Activated naive CD4-positive, alpha-beta T cell treated with anti-CD3 and anti-CD28 coated beads, Interleukin-2, amount 50 U/mL, for 16 hours (primary cell): ENCODE measurements at places on chromosomes 5 and 9.
A peak's percentile ranks its signal among the peaks of the same experiment; 100 is the strongest.

DNA sequence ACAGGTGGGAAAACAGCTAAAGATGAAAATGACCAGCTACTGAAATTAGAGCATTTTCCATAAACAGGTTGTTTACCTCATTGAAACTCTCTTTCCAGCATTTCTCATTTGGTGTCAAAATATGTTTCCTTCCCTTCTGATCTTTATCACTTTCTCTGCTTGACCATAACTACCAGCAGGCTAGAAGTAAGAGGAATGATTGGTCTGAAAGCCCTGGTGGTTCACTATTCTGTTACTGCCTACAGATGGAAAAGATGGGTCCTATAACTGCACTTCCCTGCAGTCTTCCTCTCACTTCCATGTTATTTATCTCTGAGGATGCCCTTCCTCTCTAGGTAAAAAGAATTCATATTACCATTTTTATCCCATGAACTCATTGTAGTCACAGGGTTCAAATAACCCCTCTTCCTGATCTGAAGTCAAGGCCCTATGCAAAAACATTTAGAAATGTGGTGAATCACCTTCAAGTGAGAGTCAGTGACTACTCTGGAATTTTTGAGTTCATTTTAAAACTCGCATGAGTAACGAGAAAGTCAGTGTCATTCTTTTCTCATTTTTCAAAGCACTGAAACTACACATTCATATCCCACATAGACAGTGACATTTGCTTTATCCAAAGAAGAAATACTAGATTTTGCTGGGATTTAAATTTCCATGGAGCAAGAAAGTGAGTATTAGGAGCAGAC lies 51.7 kb downstream of the ZNF474 start:
- no peak for DNase-seq

DNA sequence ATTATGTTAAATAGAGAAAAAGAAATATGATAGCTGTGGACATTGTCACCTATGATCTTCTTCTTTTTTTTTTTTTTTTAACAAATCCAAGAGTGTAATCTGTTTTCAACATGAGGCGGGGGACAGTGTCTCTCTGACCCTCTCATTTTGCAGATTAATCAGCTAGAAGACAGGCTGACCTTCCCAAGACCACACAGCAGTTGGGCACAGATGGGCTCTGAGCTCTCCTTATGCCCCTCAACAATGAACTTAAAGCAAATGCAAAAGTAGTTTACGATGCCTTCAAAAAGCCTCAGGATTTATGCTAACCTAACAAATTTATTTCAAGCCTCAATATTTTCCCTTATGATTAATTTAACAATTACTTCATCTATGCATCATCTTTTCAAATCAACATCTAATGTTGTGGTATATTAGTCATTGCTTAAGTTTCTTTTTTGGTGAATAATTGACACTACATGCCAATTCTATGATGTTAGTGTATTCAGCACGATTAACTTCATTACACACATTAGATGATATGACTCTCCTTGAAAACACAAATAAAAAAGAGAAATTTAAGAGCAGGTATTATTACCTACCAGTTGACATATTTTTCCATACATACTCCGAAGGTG lies 7.4 kb downstream of the NFIL3 start:
- no peak for DNase-seq

- DNase-seq = no peak
Measured at GRCh38 chr5:83340511-83340918, 131.0 kb upstream of the VCAN start.

DNA sequence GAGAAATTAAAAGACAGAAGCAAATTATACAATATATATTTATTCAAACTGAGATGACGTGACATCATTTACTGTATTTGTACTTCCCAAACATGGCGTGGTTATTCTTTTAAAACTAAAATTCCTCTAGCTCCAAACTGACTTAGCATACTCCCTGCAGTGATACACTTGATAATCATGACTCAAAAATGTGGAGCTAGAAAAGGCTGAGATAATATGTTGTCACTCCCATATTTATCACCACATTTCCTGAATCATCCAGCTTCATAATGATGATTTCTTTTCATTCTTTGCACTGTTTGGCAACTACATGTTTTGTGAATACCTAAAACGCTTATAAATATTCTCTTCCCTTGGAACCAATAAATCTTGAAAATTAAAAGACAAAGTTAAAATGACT lies 341.0 kb downstream of the EBF1 start:
- DNase-seq = no peak

GRCh38 chr5:112635771-112636731 lies 101.6 kb upstream of the APC start:
- DNase-seq = no peak

DNA sequence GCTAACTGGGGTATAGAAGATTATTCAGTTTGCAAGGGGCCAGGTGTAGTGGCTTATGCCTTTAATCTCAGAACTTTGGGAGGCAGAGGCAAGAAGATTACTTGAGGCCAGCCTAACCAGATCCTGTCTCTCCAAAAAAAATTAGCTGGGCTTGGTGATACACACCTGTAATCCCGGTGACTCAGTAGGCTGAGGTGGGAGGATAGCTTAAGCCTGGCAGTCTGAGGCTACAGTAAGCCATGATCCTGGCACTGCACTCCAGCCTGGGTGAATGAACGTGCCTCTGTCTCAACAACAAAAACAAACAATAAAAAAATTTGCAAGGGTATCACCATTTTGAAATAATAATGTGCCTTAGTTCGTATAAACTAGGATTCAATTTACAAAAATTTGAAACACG lies 51.3 kb downstream of the BAAT start:
- DNase-seq = no peak

- DNase-seq = no peak
Measured at GRCh38 chr5:159262472-159262858, 625 bp upstream of the UBLCP1 start.

DNA sequence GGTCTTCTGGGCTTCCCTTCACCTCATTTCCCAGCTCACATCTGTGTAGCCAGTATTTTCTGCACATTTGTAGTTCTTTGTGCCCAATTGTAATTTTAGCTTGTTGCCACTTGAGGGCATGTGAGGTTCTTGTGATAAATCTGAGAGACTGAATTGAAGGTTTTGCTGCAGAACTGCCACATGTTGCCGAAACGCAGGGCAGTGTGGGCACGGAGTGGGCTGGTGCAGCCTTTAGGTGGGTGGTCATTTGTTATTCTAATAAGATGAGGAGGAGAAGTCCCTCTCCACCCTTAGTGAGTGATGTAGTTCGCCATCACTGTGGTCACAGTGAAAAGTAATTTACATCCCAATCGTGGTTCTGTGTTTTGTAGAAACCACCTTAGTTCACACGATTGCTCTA lies 21.2 kb downstream of the OTULIN start:
- peak; percentile 37 for DNase-seq
